ENCODE measurements at places on chromosomes 2 and 18.

GRCh38 chr2:195912079-195912478, 156.6 kb downstream of the DNAH7 start:
- DNase-seq: no peak

GRCh38 chr2:186205254-186205911, 280.7 kb upstream of the ZC3H15 start:
- no peak for DNase-seq

DNA sequence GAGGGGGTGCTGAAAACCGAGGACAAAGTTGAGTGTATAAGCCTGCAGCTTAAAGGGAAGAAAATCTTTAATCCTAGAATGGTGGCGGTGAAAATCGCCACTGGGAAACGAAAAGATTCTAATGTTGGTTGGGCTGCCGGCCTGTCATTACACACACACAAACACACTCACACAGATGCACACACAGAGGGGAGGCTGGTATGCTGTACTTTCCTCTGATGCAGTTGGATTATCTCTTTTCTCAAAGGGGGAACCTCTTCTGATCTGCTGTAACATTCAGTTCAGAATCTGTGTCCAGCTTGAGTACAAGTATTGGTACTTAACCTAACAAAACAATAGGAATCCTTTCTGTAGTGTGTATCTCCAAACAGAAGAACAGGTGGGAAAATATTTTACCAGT, 39.0 kb downstream of the ANXA4 start:
- no peak for DNase-seq

DNA sequence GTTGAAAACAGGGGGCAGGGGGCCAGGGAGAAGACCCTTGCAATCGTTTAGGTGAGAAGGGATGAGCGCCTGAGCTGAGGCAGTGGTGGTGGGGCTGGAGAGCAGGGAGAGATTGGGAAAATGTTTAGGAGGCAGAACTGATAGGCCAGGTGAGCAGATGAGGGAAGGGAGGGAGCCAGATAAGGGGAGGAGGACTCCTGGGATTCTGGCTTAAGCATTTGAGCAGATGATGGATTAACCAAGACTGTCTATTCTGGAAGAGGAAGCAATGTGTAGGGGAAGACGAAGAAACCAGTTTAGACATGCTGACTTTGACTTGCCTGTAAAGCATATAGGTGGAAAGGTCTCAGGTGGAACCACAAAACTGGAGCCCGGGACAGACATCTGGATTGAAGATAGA, 49.9 kb upstream of the ASPRV1 start:
- no peak for DNase-seq

DNA sequence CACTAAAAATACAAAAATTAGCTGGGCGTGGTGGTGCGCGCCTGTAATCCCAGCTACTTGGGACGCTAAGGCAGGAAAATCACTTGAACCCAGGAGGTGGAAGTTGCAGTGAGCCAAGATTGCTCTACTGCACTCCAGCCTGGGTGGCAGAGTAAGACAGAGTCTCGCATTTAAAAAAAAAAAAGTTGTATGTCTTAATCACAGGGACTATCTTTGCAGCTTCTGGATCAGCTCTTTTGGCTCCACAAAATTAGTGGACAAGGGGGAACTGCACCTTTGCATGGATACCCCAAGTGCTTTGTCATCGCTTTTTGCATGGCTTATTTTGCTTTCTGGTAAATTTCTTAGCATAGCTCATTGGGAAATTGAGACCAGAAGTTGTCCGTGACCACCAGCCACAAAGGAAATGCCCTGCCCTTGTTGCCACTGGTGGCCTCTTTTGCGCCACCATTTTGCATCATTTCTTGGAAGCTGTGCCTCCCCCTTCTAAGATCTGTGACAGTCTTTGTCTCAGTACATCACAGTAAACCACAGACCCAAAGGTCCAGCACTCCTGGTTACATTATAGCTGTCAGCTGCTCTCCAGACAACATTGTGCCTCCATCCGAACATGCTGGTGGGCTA, 43.9 kb upstream of the PCBP1 start:
- no peak for DNase-seq

- no peak for DNase-seq
These were observed 120.9 kb downstream of the FSIP2 start for GRCh38 chr2:185859506-185859905.

DNA sequence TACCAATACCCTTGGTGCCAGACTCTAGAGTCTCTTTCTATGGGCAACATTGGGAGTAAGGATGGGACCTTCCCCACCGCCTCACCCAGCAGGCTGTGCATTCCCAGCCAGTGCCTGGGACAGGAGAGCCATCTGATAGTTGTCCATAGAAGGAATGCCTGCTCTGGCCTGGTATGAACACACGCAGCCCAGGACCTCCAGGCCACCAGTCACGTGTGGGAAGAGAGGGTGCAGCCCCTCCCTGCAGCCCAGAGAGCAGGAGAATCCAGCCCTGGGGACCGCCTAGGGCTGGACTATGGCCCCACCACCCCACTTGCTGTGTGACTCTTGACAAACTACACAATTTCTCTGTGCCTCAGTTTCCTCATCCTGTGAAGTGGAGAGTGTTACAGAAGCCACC, 52.5 kb upstream of the ID2 start:
- DNase-seq: no peak

- no peak for DNase-seq
These were observed 2.9 kb downstream of the CTDP1 start for GRCh38 chr18:79682481-79682880.

DNA sequence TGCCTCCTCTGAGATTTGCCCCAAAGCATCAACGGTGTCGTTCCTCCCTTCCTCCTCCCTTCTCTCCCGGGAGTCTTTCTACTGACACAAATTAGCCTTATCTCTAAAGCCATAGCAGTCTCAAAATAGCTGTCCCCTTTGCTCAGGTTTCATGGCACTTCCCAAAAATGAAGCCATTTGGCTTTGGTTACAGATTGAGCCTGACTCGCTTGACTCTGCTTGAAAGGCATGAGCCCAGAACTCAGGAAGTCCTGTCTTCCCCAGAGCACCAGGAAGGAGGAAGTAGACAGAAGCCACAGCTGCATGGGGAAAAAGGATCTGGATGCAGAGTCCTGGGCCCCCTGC, 234.4 kb upstream of the RGPD4 start:
- no peak for DNase-seq

DNA sequence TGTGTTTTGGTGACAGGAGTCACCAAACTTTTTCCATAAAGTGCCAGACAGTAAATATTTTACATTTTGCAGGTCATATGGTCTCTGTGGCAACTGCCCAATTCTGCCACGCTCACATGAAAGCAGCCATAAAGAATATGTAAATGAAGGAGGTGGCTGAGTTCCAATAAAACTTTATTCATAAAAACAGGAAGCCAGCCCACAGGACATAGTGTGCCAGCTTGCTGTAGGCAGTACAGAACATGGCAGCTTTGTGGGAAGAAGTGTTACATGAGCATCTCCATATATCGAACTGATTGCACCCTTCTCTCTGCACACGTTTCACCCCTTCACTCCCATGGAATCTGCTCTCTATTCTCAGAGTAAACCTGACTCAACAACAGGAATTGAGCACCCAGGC, 10.2 kb downstream of the ASB18 start:
- DNase-seq: no peak

DNA sequence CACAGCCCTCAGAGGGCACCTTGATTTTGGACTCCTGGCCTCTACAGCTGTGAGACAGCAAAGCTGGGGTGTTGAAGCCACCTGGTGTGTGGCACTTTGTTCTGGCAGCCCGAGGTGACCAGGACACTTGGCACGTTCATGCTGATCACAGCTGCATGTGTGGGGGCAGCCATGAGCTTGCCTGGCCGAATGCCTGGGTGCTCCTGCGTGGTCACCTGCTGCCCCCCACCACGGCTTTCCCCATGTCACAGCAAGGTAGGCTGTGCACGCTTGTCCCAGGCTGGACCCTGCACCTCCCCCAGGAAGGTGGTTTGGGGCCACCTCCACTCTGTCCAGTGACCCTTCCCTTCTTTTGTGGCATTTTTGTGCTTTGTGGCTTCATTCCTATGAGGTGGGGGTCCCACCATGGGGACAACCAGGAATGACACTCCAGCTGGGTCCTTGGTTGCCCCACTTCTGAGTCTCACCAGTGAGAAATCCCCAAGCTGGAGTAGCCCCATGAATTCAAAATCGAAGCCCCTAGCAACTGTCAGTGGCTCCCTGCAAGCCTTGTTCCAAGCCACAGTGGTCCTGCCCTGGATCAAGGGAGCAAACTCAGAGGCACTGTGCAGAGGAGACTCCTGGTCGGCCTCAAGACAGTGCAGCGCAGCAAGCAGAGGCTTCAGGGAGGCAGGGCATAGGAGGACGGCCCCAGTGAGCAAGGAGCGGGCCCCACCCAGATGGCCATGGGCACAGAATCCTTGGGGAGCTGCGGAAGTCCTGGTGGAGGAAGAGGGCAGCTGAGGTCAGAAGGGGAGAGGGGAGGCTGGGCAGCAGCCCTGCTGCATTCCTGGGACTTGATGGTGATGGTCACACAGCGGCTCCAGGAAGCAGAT, 121.4 kb upstream of the HS6ST1 start:
- peak; percentile 30 for DNase-seq

GRCh38 chr2:239626961-239627592, 226.3 kb upstream of the HDAC4 start:
- no peak for DNase-seq

- DNase-seq: no peak
These were observed 24.9 kb downstream of the FHL2 start for GRCh38 chr2:105373895-105374401.

GRCh38 chr2:181904022-181904632, 12.6 kb downstream of the ITPRID2 start:
- no peak for DNase-seq

- DNase-seq: no peak
These were observed 85.7 kb downstream of the COPS8 start for GRCh38 chr2:237171396-237171795.

DNA sequence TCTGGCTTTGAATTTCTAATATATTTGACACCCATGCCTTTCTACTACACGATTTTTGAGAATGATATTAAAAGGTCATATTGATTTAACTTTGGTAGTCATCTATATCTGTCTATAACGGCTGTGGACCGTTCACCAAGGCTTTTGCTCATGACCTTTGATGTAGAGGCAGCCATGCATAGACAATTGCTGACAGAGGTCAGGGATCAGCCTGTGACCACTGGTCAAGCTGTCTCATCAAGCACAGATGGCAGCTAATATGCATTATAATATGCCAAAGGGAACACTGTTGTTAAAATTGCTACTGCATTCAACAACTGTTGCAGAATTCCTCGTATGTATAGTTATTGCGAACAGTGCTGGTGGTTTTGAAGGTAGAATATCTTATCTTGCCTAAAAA, 323.9 kb upstream of the DSEL start:
- no peak for DNase-seq

Data from RWPE2 (cell line).